ENCODE measurements at places on chromosomes 5 and 9.

DNA sequence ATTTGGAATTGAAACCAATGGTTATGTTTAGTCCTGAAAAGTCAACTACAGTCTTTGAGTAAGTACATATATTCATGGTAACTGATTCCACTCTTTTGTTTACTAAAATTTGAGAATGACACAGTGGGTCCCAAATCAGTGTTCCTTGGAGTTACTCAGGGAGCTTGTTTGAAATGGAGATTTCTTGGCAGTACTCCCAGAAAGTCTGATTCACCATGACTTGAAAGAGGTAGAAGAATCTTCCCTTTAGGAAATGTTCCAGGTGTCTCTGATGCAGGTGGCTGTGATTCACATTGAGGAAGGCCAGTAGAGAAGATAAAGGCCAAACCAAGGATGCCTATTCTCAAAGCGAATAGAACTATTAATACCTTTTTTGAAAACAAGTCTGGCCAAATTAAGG, 1078.3 kb downstream of the CDH12 start:
- DNase-seq = peak; percentile 61

DNA sequence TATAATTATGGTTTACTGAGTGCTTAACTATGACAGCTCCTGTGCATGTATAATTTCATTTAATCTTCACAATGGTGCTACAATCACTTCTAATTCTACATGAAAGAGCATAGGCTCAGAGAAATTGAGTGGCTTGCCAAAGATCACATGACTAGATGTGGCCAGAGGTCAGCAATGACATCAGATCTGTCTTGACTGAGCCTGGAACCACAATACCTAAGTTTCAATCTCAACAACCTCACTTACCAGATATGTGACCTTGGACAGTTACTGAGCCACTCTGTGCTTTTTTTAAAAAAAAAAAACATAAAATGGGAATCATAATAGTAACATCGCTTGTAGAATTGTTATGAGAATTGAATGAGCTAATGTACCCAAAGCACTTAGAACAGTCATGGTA, 130.7 kb downstream of the TRIM32 start:
- no peak for DNase-seq

- DNase-seq = peak; percentile 86
These were observed 58.2 kb downstream of the RICTOR start for GRCh38 chr5:39015743-39016586.

- DNase-seq = no peak
These were observed 279.1 kb upstream of the EFNA5 start for GRCh38 chr5:107949688-107950341.

DNA sequence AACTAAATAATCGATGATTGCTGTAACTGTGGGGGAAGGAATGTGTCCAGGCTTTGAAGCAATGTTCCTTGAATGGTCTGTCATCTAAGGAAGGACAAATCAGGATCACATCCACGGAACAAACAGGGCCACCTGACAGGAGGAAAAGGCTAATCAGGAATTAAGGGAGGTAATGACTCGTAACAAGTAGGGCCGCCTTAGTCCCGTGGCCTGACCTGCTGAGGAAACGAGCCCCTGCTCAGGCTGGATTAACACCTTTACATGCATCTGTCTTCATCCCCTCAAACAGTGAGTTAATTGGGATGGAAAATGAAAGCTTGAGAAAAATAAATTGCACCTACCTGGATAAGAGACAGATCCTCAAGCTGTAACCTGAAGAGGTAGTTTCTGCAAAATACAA, 227.8 kb downstream of the SEMA5A start:
- no peak for DNase-seq

- DNase-seq = no peak
These were observed 64.4 kb downstream of the ANXA1 start for GRCh38 chr9:73216100-73216499.

GRCh38 chr5:154129013-154129412, 61.5 kb upstream of the GALNT10 start:
- DNase-seq = no peak

DNA sequence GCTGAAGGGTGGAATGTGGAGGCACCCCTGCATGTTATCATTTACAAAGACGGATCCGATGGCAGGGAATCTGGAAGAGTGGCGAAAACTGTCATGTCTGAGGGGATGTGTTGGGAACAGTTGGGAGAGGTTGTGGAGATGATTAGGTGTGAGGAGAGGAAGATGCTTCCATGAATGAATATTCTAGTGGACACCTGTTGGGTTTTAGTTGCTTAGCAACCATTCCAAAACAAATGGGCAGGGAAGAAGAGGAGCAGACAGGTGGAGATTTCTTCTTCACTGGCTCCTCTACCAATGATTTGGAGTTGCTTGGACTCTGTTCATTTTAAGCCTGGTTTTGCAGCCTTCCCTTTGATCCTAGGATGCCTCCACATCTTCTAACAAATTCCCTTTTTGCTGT, 465.3 kb upstream of the CLINT1 start:
- no peak for DNase-seq

DNA sequence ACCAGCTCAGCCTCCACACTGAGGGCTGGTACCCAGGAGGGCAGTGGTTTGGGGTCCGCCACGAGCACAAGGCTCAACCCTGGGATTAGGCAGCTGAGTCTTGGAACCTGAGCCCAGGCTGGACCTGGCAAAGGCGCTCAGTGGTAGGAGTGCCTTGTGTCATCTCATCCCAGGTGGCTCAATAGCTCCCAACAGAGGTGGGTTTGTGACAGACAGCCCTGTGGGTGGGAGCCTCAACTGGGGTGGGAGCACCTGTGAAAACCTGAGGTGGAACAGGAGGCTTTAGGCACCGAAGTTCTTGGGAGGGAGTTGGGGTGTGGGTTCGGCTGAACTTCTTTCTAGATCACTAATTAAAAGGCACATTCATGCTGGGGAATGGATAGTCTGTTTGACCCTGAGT, 35.2 kb upstream of the SMU1 start:
- DNase-seq = no peak

DNA sequence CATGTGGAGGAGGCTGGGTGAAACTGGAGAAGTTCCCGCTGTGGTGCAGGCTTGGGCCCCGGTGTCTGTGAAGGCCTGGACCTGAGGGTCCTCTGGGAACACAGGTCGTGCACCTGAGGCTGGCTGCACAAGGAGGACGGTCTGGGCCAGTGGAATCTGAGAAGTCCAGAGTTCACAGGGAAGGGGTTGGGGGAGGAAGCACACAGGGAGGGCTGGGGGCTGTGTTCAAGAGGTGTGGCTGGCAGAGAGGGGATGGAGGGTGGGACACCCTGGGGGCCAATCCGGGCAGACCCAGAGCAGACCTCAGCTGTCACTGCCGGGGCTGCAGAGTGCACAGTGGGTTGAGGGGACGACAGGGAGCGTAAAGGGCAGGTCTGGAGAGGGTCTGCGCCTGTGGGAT, 2.6 kb downstream of the SLC9A3 start:
- no peak for DNase-seq

DNA sequence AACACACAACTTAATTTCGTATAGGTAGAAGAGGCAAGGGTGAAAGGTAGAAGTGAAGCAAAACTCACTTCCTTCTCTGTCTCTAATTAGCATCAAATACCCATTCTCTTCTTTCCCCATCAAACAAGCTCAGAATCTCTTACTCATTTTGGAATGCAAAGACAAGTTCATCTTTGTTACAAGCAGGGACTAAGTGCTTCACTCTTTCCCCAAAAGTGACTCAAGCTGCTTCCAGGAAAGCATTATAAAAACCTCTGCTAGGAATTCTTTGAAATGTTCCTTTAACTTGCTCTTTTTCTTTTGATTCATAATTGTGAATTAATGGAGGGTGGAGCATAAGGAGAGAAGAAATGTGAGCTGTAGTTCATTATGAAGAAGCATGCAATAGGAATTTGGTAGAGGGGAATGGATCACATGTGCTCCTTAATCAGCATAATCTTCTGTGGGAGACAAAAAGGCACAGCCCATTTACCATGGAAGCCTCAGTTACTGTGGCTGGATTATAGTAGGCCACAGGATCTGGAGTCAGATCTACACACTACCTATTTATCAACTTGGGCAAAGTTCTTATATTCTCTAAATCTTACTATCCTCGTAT, 109.5 kb upstream of the DPYSL3 start:
- DNase-seq = no peak

- no peak for DNase-seq
These were observed 287.9 kb downstream of the SEC61B start for GRCh38 chr9:99509900-99510535.

DNA sequence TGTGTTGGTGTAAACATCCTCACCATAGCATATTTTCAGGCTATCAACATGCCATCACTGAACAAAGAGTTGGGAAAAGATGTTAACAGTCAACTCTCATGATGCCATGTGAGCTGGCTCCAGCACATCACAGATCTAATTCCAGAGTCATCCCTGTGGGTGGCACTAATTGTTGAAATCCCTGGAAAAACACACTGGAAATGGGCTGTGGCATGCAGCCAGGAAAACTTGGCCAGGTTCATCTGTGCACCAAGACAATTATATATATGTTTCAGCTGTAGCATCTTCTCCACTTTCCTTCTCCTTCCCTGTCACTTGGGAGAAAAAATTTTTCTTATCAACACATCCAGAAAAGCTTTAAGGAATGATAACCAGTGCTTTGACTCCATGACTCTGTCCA, 313.7 kb downstream of the TRIM32 start:
- DNase-seq = no peak

Data from fibroblast of lung (primary cell).